Astrocyte of the spinal cord (primary cell): ENCODE measurements at places on chromosomes 1 and 21.

- peak; percentile 40 for DNase-seq
Observed at GRCh38 chr1:170114906-170115305, 30.9 kb upstream of the NTMT2 start.

GRCh38 chr1:114272593-114272992, 118.9 kb upstream of the SYT6 start:
- no peak for DNase-seq

DNA sequence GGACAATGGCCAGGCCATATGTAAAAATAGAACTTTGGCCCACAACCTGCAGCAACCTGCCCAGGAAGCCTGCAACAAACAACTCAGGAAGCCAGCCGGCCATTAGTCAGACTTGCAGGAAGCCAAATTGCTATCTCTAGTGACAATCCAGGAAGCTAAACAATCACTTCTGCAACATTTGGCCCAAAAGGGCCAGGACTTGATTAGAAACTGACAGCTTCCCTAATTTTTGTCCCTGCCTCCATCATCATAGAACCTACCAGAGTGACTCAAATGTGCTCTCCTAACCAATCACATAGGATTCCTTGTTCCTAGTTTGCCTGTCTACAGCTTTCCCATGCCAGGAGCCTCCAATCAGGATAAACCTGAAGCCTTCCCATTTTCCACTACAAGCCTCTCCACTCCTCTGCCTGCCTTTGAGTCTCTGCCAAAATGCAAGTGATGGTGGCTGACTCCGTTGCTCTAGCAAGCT, 639.3 kb downstream of the PTPRU start:
- DNase-seq, result no peak

DNA sequence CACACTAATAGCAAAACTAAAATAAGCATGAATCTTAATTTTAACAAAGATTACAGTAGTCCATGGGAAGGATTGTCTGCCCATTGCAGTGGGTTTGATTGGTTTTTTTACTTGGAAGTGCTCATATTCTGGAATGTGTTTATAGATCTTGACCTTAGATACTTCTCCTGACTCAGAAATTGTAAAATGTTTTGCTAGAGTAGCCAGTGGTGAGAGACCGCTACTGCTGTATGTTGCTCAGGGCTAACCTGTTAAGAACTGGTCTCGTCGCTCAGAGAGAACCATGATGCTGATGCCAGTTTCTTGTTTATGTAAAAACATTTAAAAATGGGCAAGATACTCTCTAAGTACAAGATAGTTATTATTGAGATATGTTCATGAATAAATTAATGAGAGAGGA, 99.9 kb downstream of the ROR1 start:
- peak; percentile 78 for DNase-seq

DNA sequence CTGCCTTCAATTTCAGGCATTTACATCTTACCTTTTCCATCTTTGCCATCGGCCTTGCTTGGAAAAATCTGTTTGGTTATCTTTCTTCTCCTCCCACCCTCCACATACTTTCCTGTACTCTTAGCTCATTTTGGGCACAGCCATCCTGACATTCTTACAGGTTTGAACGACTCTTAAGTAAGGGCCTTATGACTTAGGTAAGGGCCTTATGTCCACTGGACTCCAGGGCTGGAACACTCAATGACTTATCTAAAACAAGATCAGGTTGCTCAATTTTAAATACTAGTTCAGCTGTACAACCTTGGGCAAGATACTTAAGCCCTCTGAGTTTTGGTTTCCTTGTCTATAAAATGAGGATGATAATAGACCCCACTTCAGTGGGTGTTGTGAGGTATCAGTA, 40.9 kb downstream of the C1orf21 start:
- DNase-seq, result no peak
